CD4-positive, alpha-beta T cell treated with Interleukin-2 at 100 ng/mL for 4 hours (primary cell): ENCODE measurements at places on chromosomes 3 and 15.

DNA sequence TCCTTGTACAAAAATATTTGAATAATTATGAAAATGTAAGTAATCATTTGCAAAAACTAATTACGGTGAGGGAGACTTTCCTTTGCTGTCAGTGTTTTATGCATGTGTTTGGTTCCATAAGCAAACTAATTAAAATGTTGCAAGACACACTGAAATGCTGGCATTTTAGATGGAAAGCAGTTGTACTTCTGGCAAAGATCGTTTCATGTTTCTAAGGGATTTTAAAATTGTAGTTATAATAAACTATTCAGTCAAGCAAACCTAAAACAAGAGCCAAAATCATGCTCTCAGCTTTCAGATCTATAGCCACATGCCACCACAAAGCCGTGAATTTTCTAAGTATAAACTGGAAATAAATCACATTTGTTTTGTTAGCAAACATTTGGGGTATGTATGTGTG, 240.1 kb upstream of the ZNF385D start:
- DNase-seq: no peak

- no peak for DNase-seq
Observed at GRCh38 chr3:186790261-186790981, 7.0 kb downstream of the EIF4A2 start.

- DNase-seq: no peak
Observed at GRCh38 chr15:88803241-88803919, at the start of gene ACAN. ACAN (plus strand) TSS chr15:88803436; CDS start chr15:88836207, 32,771 bp downstream.

- DNase-seq: no peak
Observed at GRCh38 chr15:28993720-28994053, 107.9 kb downstream of the APBA2 start.

DNA sequence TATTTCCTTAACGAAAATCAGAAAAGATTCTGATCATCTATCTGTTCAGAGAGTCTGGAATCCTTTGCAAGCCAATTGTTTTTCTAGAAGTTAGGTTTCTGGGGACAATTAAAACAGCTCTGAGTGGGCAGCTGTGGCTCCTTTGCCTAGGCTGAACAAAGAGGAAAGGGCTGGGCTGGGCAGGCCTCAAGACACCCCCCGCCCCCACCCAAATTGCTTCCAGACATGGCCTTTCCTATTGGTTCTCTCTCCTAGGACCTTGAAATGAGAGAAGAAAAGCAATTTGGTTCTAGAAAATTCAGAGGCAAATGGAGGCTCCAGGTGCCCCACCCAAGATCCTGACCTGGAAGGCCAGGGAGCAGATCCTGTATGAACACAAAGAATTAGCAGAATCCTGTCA, 2.3 kb upstream of the ADPGK start:
- DNase-seq: no peak

- no peak for DNase-seq
Observed at GRCh38 chr15:97728791-97729190, 231.7 kb upstream of the ARRDC4 start.

DNA sequence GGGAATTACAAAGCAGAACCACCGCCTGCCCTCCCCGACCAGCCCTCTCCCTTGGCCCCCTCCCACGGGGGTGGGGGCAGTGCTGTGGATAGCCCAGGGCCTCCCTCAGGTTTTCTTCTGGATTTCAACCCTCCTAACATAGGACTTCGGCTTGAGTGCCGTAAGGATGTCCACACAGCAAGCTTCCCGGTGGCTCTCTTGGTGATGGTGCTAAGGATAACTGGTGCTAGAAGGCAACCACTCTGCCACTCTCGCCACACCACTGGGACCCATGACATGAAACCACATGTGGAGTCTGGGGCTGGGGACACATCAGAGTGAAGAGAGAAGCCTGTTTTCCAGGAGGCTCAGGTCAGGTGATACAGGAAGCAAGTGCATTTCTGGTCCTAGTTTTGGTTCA, 35.4 kb downstream of the SCN5A start:
- no peak for DNase-seq

DNA sequence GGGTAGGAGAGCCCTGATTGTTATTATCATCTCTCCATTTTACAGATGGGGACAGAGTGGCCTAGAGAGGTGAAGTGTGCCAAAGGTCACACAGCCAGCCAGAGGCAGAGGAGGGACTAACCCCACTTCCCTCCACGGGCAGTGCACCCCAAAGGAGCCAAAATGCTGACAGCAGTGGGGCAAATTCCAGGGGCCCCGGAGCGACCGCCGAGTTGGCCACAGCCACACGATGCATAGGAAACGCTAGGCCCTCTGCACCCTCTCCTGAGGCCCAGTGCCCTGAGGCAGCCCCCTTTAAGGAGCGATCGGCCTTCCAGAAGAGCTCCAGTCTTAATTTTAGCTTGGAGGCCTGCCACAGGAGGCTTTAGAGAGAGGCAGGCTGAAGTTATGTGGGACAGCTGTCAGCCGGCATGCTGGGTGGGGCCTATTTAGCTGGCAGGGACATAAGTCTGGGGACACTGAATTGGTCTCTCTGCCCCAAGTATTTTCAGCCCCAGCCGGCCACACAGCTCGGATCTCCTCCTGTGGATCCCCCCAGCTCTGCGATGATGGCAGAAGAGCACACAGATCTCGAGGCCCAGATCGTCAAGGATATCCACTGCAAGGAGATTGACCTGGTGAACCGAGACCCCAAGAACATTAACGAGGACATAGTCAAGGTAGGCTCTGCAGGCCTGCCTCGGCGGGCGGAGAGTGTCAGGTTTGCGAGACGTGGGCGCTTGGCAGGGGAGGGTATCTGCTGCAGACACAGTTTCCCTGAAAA, at the start of gene CAV3:
Gene CAV3 (plus strand): TSS at position 471 of the 763 bp plus-strand sequence. CDS start 75 bp downstream, at position 546.
- DNase-seq: no peak

DNA sequence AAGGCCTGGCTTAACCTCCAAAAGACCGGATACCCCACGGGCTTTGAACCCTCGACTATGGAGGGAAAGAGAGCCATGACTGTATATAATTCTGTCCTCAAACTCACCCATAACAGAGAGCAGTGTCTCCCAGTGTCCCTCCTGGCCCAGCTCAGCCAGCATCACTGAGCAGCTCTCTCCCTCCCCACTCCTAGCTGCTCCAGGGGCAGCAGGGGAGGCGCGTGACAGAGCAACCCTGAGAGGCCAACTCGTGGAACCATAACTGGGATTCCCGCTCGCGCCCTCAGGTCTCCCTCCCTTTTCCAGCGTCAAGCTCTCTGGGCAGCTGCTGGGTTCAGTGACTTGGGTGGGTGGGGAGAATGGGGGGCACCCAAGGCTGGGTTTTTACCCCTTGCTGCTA, 561 bp upstream of the CPLX3 start:
- DNase-seq: no peak

- no peak for DNase-seq
Observed at GRCh38 chr3:186732169-186732766, 15.1 kb downstream of the KNG1 start.

- DNase-seq: no peak
Observed at GRCh38 chr3:94117729-94118128, 54.9 kb downstream of the NSUN3 start.

DNA sequence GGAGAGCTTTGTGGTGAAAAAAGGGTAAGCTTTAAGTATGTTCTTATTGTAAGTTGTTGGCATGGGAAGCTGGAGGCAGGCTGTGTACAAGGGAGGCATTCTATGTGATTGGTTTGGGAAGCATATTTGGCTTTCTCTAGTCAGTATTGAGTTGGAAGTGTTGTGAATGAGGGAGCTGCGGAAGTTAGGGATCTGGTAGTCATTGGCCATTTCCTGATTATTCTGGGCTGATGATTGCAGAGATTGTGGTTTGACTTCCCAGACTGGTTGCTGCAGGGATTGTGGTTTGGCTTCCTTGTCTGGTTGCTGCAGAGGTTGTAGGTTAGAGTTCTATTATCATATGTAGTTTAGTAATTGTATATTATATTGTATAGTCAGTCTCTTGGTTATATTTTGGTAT, 21.0 kb downstream of the STXBP5L start:
- DNase-seq: no peak

DNA sequence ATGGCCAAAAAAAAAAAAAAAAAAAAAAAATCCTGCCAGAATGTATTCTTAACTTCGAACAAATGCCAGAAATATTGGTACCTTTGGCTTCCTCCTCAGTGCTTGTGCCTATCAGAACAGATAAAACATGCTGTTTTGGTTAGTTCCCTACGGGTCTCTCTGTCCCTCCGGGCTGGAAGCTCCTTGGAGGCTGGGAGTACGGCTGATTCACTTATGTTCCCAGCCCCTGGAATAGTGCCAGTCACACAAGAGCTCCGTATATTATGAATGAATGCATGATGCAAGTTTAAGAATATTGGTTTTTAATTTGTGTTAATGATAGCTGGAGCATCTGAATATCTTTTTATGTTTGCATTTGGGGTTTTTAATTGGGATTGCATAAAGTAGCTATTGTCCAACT, 44.0 kb downstream of the NR2F2 start:
- DNase-seq: no peak

DNA sequence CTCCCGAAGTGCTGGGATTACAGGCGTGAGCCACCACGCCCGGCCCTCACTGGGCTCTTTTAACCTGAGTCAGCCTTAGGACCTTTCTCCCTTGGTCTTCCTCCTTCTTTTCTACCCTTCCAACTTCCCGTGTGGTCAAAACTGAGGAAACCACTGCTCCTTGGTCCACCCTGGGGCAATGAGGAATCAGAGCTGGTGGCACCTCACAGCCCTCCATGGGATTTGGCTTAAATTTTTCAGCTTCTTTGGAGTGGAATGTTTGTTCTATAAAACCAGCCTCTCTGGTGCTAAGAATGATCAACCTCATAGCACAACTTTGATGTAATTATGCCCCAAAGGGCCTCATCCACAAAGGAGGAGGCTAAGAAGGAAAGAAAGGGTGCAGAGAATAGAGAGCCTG, 76.6 kb upstream of the CFAP20DC start:
- DNase-seq: no peak

DNA sequence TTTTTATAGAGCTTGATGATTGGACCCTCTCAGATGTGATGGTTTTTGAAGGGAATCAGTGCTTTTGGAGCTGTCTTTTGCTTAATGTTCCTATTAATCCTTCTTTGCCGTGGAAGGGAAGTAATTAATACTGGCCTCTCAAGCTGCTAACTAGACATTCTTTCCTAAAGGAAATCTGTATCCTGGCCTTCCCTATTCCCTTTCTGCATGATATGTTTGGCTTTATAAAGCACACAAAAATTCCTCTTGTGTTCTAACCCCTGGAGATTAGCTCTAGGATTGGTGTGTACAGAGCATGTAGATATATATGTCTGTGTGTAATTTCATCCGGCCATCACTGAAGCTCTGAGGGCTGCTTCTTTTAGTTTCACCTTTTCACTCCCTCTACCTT, 6.9 kb downstream of the ATXN7 start:
- DNase-seq: no peak

- no peak for DNase-seq
Observed at GRCh38 chr3:73446467-73447110, 178.2 kb downstream of the PDZRN3 start.

DNA sequence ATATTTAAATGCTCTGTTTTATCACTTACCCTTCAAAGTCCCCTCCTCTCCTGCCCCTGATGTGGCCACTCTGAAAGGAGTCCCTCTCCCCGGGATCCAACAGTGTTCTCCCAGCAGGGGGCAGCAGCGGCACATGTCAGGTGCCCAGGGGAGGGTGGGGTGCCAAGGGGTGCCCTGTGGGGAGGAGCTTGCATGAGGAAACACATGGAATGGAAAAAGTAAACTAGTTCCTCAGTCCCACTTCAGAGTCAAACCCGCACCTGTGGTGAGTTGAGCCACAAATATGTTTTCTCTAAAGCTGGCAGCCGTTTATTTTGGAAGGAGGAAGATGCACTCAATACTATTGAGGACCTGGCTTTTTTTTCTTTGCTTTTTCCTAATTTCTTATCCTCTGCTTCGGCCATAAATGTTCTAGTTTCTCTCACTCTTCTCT, 30.1 kb upstream of the NRROS start:
- peak; percentile 94 for DNase-seq

GRCh38 chr3:9143184-9143583, 106.3 kb downstream of the SRGAP3 start:
- DNase-seq: no peak

DNA sequence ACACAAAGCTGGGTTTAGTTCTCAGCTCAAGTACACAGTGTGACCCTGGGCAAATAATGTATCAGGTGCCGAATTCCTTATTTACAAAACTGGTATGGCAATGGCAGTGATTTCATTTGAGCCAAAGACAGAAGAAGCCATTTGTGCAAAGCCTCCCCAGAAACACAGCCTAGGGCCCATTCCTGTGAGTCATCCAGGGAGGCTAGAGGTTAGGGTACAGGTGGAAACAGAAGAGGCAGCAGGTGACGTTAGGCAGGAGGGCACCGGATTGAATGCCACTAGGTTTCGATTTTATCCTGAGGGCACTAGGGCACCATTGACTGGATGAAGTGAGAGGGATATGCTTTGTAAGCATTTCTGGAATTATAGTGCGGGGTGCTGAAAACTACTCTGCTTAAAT, 766.9 kb upstream of the NR2F2 start:
- DNase-seq: no peak

DNA sequence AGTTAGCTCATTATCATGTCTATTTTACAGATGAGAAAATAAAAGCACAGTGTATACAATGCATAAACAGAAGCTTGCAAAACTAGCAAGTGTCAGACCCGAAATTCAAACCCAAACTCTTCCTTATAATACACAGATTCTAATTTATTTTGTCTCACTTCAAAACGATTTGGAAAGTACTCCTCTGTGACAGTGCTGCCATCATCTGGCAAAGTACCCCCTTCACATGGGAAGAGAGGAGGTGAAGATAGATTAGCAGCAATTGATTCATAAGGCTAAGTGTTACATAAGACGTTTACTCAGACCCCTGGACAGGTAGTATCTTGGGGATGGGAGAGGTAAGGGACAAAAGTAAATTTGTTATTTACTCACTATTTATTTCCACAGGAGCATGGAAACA, 744.0 kb upstream of the SGO1 start:
- DNase-seq: no peak

GRCh38 chr15:48366584-48367312, 35.5 kb downstream of the DUT start:
- DNase-seq: no peak

- DNase-seq: no peak
Observed at GRCh38 chr3:89314454-89315098, 207.2 kb downstream of the EPHA3 start.

GRCh38 chr3:33355611-33356010, 78.4 kb downstream of the FBXL2 start:
- no peak for DNase-seq

- no peak for DNase-seq
Observed at GRCh38 chr3:149555927-149556326, 81.4 kb downstream of the TM4SF4 start.

DNA sequence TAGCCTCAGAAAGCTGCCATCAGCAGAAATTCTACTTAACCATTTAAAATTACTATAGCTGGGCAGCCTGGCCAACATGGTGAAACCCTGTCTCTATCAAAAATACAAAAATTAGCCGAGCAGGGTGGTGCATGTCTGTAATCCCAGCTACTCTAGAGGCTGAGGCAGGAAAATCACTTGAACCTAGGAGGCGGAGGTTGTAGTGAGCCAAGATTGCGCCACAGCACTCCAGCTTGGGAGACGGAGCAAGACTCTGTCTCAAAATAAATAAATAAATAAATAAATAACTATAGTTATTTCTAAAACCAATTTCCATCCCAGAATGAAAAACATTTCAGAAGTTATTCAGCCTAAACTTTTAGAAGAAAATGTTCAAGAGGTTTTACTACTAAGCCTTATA, 25.1 kb downstream of the LRRFIP2 start:
- no peak for DNase-seq

GRCh38 chr15:26698555-26698954, 74.3 kb downstream of the GABRB3 start:
- DNase-seq: no peak
